ENCODE measurements at places on chromosomes 11 and 22. TPM values are rescaled to one million over a fixed set of nuclear protein-coding genes. Genes with fewer than 3 reads are reported as not detected.
A peak's percentile ranks its signal among the peaks of the same experiment; 100 is the strongest.

GRCh38 chr11:122666743-122667142, 11.2 kb downstream of the UBASH3B start:
- no peak overlapping the region for H3K4me3 ChIP-seq
- peaks cover 11% of the 10 kb centered on the region for H3K36me3 ChIP-seq
- no peak overlapping the region for H3K27ac ChIP-seq
- DNase-seq = no peak
- peaks cover 17% of the 10 kb centered on the region for H3K27me3 ChIP-seq

- no peak overlapping the region for H3K4me3 ChIP-seq
- H3K27me3 ChIP-seq = peaks cover 49% of the 10 kb centered on the region
- H3K36me3 ChIP-seq = no peaks in the 10 kb centered on the region
- DNase-seq = no peak
- no peak overlapping the region for H3K27ac ChIP-seq
Observed at GRCh38 chr11:17244046-17244445, 32.5 kb upstream of the NUCB2 start.

DNA sequence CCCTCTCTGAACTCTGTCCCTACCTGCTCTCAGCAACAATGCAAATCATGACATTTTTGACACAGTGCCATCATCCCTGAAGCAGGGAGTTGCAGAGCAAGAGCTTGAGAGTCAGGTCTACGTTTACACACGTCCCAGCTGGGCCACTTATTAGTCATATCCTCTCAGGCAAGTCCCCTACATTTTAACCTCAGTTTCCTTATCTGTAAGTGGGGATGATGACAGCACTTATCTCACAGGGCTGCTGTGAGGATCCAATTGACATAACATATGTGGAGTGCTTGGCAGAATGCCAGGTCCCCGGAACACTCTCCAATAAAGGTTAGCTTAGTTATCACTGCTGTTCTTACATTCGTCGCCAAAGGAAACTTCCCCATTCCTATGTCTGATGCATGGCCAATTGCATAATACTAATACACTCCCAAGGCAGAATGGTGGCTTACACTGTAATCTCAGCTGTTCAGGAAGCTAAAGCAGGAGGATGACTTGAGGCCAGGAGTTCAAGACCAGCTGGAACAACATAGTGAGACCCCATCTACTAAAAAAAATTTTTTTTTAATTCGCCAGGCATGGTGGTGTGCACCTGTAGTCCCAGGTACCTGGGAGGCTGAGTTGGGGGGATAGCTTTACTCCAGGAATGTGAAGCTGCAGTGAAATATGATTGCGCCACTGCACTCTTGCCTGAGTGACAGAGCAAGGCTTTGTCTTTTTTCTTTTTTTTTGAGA, 16.6 kb downstream of the ASCC2 start:
- no peaks in the 10 kb centered on the region for H3K27me3 ChIP-seq
- peaks cover 15% of the 10 kb centered on the region for H3K4me1 ChIP-seq
- DNase-seq = peak; percentile 37
- no peak overlapping the region for H3K4me3 ChIP-seq
- peaks cover 53% of the 10 kb centered on the region for H3K36me3 ChIP-seq

- DNase-seq = no peak
- H3K27me3 ChIP-seq = no peaks in the 10 kb centered on the region
- no peak overlapping the region for H3K4me3 ChIP-seq
- H3K36me3 ChIP-seq = no peaks in the 10 kb centered on the region
- no peak overlapping the region for H3K27ac ChIP-seq
- H3K4me1 ChIP-seq = peaks cover 7% of the 10 kb centered on the region
Observed at GRCh38 chr22:19957445-19957844, 15.8 kb upstream of the TXNRD2 start.

- no peak overlapping the region for H3K27ac ChIP-seq
- no peak for DNase-seq
- peaks cover 4% of the 10 kb centered on the region for H3K27me3 ChIP-seq
- no peaks in the 10 kb centered on the region for H3K4me1 ChIP-seq
- H3K4me3 ChIP-seq = no peak overlapping the region
Observed at GRCh38 chr11:41458641-41459040, 811 bp downstream of the LRRC4C start.

GRCh38 chr11:54558919-54559318, 44.9 kb downstream of the OR4C46 start:
- H3K27ac ChIP-seq = no peak overlapping the region
- H3K36me3 ChIP-seq = no peaks in the 10 kb centered on the region
- no peaks in the 10 kb centered on the region for H3K27me3 ChIP-seq
- no peak overlapping the region for H3K4me3 ChIP-seq
- DNase-seq = no peak

DNA sequence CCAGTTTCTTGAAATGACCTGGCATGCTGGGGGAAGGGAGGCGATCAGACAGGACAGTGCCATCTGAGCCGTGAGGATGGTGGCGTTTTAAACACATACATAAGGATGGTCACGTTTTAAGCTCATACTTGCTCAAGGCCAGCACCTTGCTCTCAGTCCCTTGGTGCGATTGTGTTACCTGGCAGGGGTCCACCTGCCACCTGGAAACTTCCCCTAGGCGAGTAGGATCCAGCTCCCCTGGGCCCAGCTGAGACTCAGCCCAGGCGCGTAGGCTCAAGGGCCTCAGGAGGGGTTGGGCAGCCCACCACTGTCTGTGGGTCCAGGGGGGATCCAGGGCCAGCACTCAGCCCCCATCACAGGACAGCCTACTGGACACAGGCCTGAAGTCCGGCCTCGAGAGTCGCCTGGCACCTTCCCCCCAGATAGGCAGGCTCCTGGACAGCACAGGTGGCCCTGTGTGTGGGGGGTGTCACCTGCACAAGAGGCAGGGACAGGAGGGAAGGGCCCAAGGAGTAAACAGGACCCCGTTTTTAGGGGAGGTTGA, 185.8 kb downstream of the BRD1 start:
- no peak overlapping the region for H3K27ac ChIP-seq
- DNase-seq = no peak
- H3K27me3 ChIP-seq = no peaks in the 10 kb centered on the region
- peaks cover 6% of the 10 kb centered on the region for H3K36me3 ChIP-seq
- H3K4me1 ChIP-seq = no peaks in the 10 kb centered on the region

GRCh38 chr11:96105197-96105895, 181.4 kb upstream of the MTMR2 start:
- peaks cover 12% of the 10 kb centered on the region for H3K4me1 ChIP-seq
- no peak for DNase-seq
- H3K27ac ChIP-seq = no peak overlapping the region
- no peak overlapping the region for H3K4me3 ChIP-seq

GRCh38 chr11:104965735-104966134, 2.6 kb downstream of the CASP4 start:
- H3K36me3 ChIP-seq = peaks cover 38% of the 10 kb centered on the region
- H3K27ac ChIP-seq = no peak overlapping the region
- H3K4me1 ChIP-seq = peaks cover 49% of the 10 kb centered on the region
- peaks cover 2% of the 10 kb centered on the region for H3K27me3 ChIP-seq
- DNase-seq = no peak
- peak overlapping the region; percentile 20 for H3K4me3 ChIP-seq

DNA sequence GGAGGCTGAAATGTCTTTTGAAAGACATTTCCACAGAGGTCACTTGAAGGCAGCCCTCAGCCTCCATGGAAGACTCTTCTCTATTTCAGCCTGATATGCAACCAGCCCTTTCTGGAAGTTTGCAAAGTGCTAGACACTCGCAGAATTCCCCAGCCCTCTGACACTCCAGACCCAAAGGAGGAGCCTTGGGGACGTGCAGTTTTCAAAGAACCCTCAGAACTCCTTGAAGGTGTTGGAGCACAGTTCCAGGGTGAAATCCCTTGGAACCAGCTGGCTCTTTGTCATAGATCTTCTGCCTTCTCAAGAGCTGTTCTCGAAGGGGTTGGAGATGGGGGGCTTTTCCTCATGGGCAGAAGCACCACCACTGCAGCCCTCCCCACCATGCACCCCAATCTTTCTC, 19.6 kb downstream of the SPATA19 start:
- H3K27ac ChIP-seq = no peak overlapping the region
- H3K4me1 ChIP-seq = no peaks in the 10 kb centered on the region
- H3K27me3 ChIP-seq = no peaks in the 10 kb centered on the region
- no peaks in the 10 kb centered on the region for H3K36me3 ChIP-seq
- H3K4me3 ChIP-seq = no peak overlapping the region

GRCh38 chr11:38593649-38594048, 1995.6 kb upstream of the RAG2 start:
- no peaks in the 10 kb centered on the region for H3K36me3 ChIP-seq
- H3K4me3 ChIP-seq = no peak overlapping the region
- H3K27me3 ChIP-seq = no peaks in the 10 kb centered on the region

GRCh38 chr11:60918251-60918938, 4.4 kb downstream of the TMEM109 start:
- DNase-seq = no peak
- peaks cover 47% of the 10 kb centered on the region for H3K4me1 ChIP-seq
- no peaks in the 10 kb centered on the region for H3K27me3 ChIP-seq
- H3K4me3 ChIP-seq = no peak overlapping the region

DNA sequence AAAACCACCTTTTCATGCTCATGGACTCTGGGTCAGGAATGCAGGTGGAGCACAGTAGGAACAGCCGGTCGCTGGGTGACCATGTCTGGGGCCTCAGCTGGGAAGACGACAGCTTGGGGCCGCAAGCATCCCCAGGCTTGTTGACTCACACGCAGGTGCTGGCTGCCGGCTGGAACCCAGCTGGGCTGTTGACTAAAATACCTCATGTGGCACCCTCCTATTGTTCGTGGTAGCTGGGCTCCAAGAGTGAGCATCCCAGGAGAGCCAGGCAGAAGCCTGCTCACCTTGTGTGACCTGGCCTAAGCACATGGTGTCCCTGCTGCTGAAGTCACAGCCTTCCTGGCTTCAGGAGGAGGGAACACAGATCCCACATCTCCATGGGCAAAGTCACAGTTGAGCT, 9.4 kb downstream of the DPP3 start:
- H3K4me1 ChIP-seq = peaks cover 4% of the 10 kb centered on the region
- H3K36me3 ChIP-seq = peaks cover 21% of the 10 kb centered on the region
- no peak for DNase-seq
- H3K4me3 ChIP-seq = no peak overlapping the region

DNA sequence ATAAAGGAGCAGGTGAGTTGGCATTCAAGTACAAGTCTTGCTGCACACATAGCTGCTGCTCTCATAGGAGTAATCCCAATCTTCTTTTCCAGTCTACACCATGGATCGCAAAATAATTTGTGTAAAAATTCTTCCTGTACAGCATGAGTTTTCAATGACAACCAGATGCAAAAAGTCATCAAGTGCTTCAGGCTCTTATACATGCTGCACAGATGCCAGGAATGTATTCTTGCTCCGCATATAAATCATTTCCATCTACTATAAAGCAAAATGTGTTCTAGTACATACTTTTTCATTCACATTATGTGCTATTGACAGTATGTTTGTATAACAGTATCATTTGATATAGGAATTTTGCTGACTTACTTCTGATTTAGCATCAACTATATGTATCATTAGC, 35.4 kb downstream of the NXPE2 start:
- no peak overlapping the region for H3K27ac ChIP-seq
- no peaks in the 10 kb centered on the region for H3K27me3 ChIP-seq
- no peak for DNase-seq

GRCh38 chr11:69868006-69868810, 49.0 kb upstream of the FGF3 start:
- DNase-seq = no peak
- no peaks in the 10 kb centered on the region for H3K36me3 ChIP-seq
- no peak overlapping the region for H3K4me3 ChIP-seq
- no peaks in the 10 kb centered on the region for H3K4me1 ChIP-seq
- H3K27ac ChIP-seq = no peak overlapping the region
- peaks cover 6% of the 10 kb centered on the region for H3K27me3 ChIP-seq

DNA sequence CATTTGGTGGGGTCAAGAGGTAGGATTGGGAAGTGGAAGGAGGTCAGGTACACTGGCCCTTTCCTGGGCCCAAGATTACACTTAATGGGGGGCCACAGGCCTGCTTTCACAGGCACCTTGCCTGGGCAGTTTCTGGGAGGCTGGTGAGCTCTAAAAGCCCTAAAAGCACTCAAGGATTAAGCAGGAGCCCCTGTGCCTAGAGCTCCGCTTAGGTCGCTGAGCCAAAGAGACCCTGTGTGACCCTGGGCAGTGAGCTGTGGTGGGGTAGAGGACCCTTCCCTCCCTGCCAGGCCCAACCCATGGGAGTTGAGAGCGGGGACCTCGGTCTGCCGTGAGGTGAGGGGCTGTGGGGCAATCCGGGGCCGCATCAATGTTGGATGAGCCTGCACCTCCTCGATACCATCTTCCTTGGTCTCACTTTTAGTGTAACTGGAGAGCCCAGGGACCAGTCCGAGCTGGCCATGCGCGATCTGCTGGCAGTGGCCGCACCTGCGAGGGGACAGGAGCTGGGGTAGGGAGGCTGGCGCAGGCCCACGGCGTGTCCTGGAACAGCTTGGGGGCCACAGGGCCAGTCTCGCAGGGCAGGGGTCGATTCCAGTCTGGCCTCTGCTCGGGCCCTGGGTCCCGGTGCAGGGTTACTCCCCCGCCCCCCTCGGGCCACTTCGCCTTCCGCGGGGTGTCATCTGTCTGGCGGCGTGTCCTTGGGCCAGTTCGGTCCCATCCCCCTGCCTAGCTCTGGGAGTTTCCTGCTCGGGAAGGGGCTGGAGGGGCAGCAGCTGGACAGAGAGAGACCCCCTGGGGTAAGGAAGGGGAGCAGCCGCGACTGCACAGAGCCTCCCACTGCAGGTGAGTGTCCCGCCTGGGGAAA, 44.3 kb downstream of the EIF3F start:
- H3K27ac ChIP-seq = no peak overlapping the region
- H3K4me1 ChIP-seq = no peaks in the 10 kb centered on the region
- H3K27me3 ChIP-seq = peaks cover 20% of the 10 kb centered on the region
- H3K4me3 ChIP-seq = no peak overlapping the region
- no peak for DNase-seq

DNA sequence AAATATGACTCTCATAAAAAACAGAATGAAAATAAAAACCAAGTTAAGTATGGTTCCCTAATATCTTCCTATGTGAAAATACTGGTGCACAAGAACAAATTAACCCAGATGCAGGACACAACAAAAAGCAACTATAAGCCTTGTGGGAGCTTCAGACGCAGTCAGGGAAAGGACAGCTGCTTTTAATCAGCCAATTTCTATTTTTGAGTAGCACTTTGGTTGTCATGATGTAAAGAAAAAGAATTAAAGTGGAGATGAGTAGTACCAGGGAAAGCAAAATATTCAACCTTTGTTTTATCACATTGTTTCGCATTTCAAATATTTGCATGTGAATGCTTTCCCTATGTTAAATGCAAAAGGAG, 339.9 kb downstream of the SOX6 start:
- H3K4me3 ChIP-seq = no peak overlapping the region
- DNase-seq = no peak
- H3K36me3 ChIP-seq = no peaks in the 10 kb centered on the region
- no peak overlapping the region for H3K27ac ChIP-seq

The OMP gene
- total RNA-seq = not detected

The TSPAN32 gene
- 2.1 TPM for total RNA-seq

The SLC43A3 gene
- 181 TPM for total RNA-seq

The ENTHD1 gene
- 0.20 TPM for total RNA-seq

The OTUB1 gene
- total RNA-seq = 104 TPM

All from activated T-helper 1 cell treated with anti-CD3 and anti-CD28 coated beads, Interleukin-12 subunit alpha, Interleukin-12 subunit beta, Interleukin-2, Interleukin-4 antibody, amounts not matched to agents 30 ng/mL and 10 ng/mL and 1 ng/mL, durations not matched to agents 14 hours and 24 hours and 36 hours (primary cell).